ENCODE measurements at places on chromosomes 2 and 18.

DNA sequence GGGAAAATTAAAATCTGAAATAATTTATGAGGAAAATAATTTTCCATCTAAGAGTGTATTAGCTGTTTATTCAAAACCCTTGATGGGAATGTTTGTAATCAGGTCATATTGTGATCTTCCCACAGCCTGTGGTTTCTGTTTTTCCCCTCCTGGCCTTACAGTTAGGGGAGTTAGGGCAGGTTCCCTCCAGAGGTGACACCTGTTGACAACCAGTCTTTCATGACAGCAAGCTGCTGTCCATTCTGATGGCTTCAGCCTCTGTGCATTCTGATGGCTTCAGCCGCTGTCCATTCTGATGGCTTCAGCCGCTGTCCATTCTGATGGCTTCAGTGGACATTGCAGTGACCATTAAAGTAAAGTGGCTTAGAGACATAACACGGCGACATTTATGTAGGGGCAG lies 328.2 kb downstream of the GBX2 start:
- no peak for DNase-seq

DNA sequence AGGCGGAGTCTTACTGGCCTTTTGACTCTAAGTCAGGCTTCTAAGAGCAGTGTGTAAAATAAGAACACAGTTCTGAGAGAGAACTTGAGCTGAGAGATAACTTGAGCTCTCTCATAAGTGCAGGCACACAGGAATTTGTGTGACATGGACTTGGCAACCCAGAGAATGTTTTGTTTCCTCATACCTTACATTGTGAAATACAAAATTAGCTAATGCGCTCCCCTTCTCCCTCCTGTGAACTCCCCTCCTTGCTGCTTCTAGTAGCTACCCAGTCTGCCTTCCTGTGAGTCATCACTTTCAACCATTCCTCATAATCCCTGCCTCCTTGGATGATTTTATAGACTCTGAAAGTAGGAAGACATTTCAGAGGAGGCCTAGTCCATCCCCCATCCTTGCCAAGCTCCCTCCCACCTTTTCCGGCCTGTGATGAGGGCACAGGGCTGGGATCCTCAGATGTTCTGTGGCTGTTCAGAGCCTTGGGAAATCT lies 22.6 kb downstream of the FER1L5 start:
- DNase-seq: no peak

- DNase-seq: no peak
Measured at GRCh38 chr18:7221424-7222155, 9.3 kb upstream of the LRRC30 start.

DNA sequence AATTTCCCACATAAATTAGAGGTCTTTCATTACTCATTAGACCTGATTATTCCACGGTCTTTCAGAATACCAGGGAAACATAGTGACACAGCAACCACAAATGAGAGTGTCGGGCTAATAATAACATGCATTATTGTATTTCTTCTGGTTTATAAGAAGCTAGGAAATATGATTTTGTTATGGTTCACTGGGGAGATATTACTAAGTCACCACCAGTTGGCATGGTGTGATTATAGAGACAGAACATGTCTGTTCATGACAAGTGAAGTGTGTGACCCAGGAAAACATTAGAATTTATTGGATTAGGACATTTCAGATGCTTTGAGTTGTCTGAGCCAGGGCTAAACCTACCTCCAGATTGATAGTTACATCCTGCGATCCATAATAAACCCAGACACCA lies 494.4 kb downstream of the FBXO15 start:
- no peak for DNase-seq

- DNase-seq: no peak
Measured at GRCh38 chr18:61926532-61926931, 33.7 kb upstream of the RNF152 start.

Data from activated B cell treated with CpG ODN at 0.5 μM for 24 hours (primary cell).